ENCODE measurements at places on chromosomes 13 and 19. TPM values are rescaled to one million over a fixed set of nuclear protein-coding genes. Genes with fewer than 3 reads are reported as not detected.

- H3K4me3 ChIP-seq: no peak overlapping the region
- DNase-seq: no peak
- H3K36me3 ChIP-seq: no peaks in the 10 kb centered on the region
- no peak overlapping the region for H3K27ac ChIP-seq
- no peaks in the 10 kb centered on the region for H3K27me3 ChIP-seq
These were observed 4.6 kb upstream of the PRR20A start for GRCh38 chr13:57136093-57136492.

GRCh38 chr13:111210544-111211469, 95.7 kb downstream of the ARHGEF7 start:
- peaks cover 4% of the 10 kb centered on the region for H3K36me3 ChIP-seq
- no peaks in the 10 kb centered on the region for H3K27me3 ChIP-seq
- H3K4me3 ChIP-seq: no peak overlapping the region
- no peak overlapping the region for H3K27ac ChIP-seq

GRCh38 chr13:32031025-32031814, at the start of gene FRY:
Gene FRY, plus strand, starts transcription at chr13:32031774. Its CDS starts 22 bp downstream, at chr13:32031796.
- peak within 1 kb of the TSS; percentile 88 for H3K4me3 ChIP-seq
- no peaks in the 10 kb centered on the region for H3K36me3 ChIP-seq
- peaks cover 4% of the 10 kb centered on the region for H3K27me3 ChIP-seq
- DNase-seq: peak; percentile 69
- H3K4me1 ChIP-seq: peaks cover 25% of the 10 kb centered on the region

- DNase-seq: no peak
- H3K27me3 ChIP-seq: no peaks in the 10 kb centered on the region
- no peaks in the 10 kb centered on the region for H3K36me3 ChIP-seq
These were observed 982.6 kb upstream of the ATXN8OS start for GRCh38 chr13:69124996-69125395.

DNA sequence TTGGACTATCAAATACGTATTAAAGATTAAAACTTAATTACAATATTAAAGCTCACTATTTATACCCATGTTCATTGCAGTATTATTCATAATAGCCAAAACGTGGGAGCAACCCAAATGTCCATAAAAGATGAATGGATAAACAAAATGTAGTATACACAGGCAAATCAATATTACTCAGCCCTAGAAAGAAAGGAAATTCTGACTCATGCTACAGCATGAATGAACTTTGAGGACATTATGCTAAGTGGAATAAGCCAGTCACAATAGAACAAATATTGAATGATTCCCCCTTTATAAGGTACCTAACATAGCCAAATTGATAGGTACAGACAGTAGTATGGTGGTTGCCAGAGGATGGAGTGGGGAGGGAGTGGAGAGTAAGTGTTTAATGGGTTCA, 457.3 kb downstream of the FGF14 start:
- no peaks in the 10 kb centered on the region for H3K4me1 ChIP-seq
- H3K27ac ChIP-seq: no peak overlapping the region
- H3K36me3 ChIP-seq: no peaks in the 10 kb centered on the region
- H3K4me3 ChIP-seq: no peak overlapping the region
- H3K27me3 ChIP-seq: peaks cover 3% of the 10 kb centered on the region

DNA sequence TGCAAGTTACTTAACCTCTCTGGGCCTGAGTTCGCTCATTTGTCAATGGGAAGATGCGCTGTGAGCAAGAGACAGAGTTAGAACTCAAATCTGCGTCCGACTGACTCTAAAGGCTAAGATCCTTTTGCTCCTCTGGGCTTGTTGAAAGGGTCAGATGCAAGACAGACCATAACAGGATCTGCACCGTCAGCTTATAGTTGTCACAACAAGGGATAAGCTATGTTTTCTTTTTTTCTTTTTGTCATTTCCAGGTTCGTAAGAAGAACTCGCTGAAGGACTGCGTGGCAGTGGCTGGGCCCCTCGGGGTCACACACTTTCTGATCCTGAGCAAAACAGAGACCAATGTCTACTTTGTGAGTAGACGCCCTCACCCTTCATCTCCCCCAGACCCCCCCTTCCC, 1.1 kb downstream of the PPAN start:
- H3K4me1 ChIP-seq: peaks cover 72% of the 10 kb centered on the region
- peak overlapping the region; percentile 88 for H3K4me3 ChIP-seq
- no peak for DNase-seq

- no peak for DNase-seq
- H3K4me3 ChIP-seq: peak overlapping the region; percentile 74
- no peaks in the 10 kb centered on the region for H3K36me3 ChIP-seq
- no peak overlapping the region for H3K27ac ChIP-seq
These were observed 616 bp downstream of the TSHZ3 start for GRCh38 chr19:31348481-31349159.

DNA sequence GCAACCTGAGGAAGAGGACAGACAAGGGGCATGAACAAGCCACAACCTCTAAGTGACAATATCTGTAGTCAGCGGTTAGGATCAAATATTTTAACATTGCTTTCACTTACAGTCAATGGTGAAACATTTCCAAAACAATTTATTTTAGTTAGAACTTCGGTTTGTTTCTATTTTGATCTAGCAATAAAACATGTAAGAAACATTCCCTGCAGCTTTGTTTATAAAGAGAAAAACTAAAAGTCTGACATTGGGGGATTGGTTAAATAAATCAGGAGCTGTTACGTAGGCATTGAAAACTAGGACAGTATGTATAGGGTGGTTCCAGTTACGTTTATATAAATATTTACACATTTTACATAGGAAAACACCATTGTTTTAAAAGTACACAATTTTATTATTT, 3.4 kb downstream of the URI1 start:
- no peaks in the 10 kb centered on the region for H3K27me3 ChIP-seq
- peaks cover 17% of the 10 kb centered on the region for H3K36me3 ChIP-seq
- H3K4me3 ChIP-seq: peak overlapping the region; percentile 73
- H3K27ac ChIP-seq: peak overlapping the region; percentile 84
- no peak for DNase-seq
- H3K4me1 ChIP-seq: peaks cover 63% of the 10 kb centered on the region

DNA sequence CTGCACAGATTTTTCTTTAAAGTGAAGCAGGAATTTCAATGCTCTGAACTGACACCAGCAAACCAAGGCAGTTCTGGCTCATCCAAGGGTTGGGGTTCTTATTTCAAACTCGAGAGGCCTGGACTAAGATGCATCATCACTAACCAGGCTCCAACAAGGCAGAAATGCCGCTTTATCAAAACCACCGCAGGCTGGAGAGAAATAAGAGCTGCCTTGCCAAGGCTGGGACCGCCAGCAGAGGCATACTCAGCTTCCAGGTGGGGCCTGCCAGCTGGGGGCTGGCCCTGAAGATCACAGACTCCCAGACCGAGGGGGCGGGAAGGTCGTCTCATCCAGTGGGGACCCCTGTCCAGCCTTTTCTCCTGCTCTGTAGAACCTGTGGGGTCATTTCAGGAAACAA, 37.4 kb upstream of the GAS6 start:
- H3K27me3 ChIP-seq: peaks cover 9% of the 10 kb centered on the region
- H3K4me1 ChIP-seq: no peaks in the 10 kb centered on the region
- peak; percentile 1 for DNase-seq
- no peak overlapping the region for H3K27ac ChIP-seq

DNA sequence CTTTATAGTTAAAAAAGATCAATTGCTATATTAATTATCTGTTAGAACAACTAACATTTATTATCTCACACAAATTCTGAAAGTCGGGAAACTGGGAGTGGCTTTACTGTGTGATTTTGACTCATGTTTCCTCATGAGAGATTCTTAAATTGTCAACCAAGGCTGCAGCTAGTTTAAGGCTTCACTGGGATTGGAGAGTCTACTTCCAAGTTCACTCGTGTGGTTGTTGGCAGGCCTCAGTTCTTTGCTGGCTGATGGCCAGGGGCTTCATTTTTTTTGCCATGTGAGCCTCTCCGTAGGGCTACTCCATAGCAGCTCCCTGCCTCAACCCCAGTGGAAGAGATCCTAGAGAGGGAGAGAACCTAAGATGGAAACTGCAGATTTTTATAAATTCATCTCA, 24.5 kb upstream of the LPAR6 start:
- no peaks in the 10 kb centered on the region for H3K27me3 ChIP-seq
- H3K36me3 ChIP-seq: peaks cover 1% of the 10 kb centered on the region
- no peak for DNase-seq
- H3K27ac ChIP-seq: no peak overlapping the region
- peaks cover 33% of the 10 kb centered on the region for H3K4me1 ChIP-seq
- H3K4me3 ChIP-seq: no peak overlapping the region

DNA sequence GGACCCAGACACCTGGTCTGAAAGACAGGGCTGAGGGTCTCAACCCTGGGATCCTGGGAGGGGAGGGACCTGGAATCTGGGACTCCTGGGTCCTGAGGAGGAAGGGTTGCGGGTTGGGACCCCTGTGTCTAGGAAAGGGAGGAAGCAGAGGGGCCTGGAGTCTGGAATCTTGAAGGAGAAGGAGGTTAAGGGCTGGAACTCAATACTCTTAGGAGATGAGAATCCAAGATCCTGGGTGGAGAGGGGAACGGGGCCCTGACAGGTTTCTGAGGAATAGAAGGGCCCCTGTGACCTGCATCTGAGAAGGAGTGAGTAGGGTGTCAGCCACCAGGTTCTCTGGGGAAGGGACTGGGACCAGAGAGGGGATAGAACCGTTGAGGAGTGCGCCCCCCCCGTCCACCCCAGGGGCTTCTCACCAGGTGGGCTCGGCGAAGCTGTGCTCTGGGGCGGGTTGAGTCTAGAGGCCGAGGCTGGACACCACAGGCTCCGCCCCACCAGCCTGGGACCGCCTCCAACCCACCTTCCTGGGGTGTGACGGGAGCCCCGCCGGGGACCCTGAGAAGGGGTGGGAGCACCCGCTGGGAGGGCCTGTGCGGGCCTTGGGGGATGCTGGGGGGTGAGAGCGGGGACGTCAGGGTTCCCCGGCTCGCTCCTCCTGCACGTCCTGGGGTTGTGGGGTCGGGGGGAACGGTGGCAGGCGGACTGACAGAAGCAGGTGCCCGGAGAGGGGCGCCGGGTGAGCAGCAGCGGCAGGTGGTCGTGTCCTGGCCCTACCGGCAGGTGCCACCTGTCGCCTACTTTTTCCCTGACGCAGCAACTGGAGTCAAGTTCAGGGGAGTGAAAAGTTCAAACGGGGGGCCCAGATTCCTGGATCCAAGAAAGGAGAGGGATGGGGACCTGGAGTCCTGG, at the start of gene MAMSTR:
Gene MAMSTR, minus strand, starts transcription at position 463 of the 909 bp plus-strand sequence. CDS start 694 bp downstream, outside the sequence.
- DNase-seq: no peak
- H3K27me3 ChIP-seq: no peaks in the 10 kb centered on the region
- peaks cover 3% of the 10 kb centered on the region for H3K4me1 ChIP-seq
- H3K27ac ChIP-seq: peak within 1 kb of the TSS; percentile 97

DNA sequence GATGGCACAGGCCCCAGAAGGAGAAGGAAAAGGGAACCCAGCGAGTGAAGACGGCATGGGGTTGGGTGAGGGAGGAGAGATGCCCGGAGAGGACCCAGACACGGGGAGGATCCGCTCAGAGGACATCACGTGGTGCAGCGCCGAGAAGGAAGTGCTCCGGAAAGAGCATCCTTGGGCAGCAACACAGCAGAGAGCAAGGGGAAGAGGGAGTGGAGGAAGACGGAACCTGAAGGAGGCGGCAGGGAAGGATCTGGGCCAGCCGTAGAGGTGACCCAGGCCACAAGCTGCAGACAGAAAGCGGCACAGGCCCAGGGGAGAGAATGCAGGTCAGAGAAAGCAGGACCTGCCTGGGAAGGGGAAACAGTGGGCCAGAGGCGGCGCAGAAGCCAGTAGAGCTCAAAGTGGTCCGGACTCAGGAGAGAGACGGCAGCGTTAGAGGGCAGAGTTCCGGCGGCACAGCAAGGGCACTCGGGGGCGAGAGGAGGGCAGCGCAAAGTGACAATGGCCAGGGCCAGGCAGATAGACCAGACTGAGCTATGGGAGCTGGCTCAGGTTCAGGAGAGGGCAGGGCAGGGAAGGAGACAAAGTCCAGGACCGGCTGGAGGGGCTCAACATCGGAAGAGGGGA, 1.1 kb downstream of the PPP1R12C start:
- peaks cover 30% of the 10 kb centered on the region for H3K4me1 ChIP-seq
- no peaks in the 10 kb centered on the region for H3K27me3 ChIP-seq
- peaks cover 10% of the 10 kb centered on the region for H3K36me3 ChIP-seq
- peak overlapping the region; percentile 86 for H3K27ac ChIP-seq
- peak; percentile 72 for DNase-seq

LDLR gene
- 71.3 TPM for total RNA-seq

MEGF8 gene
- 6.0 TPM for total RNA-seq

IRF2BP1 gene
- 14.2 TPM for total RNA-seq

Data from activated CD4-positive, alpha-beta memory T cell treated with anti-CD3 and anti-CD28 coated beads for 36 hours (primary cell).